ENCODE measurements at places on chromosomes 3 and 15.

- H3K4me1 ChIP-seq, result no peaks in the 10 kb centered on the region
- DNase-seq, result peak; percentile 14
- peaks cover 45% of the 10 kb centered on the region for H3K36me3 ChIP-seq
- no peak overlapping the region for H3K27ac ChIP-seq
Measured at GRCh38 chr3:134527037-134527436, 41.2 kb downstream of the CEP63 start.

- no peaks in the 10 kb centered on the region for H3K4me1 ChIP-seq
- H3K27me3 ChIP-seq, result peaks cover 3% of the 10 kb centered on the region
- no peak overlapping the region for H3K4me3 ChIP-seq
- H3K27ac ChIP-seq, result no peak overlapping the region
Measured at GRCh38 chr15:88717382-88718031, 78.7 kb downstream of the ISG20 start.

GRCh38 chr3:170180079-170180907, 1.2 kb downstream of the PHC3 start:
- DNase-seq, result peak; percentile 9
- H3K4me1 ChIP-seq, result peaks cover 22% of the 10 kb centered on the region
- no peaks in the 10 kb centered on the region for H3K27me3 ChIP-seq

GRCh38 chr15:82646250-82647044, 716 bp downstream of the CPEB1 start:
- H3K27me3 ChIP-seq, result peaks cover 47% of the 10 kb centered on the region
- DNase-seq, result peak; percentile 24
- no peak overlapping the region for H3K27ac ChIP-seq
- peak overlapping the region; percentile 58 for H3K4me3 ChIP-seq
- H3K36me3 ChIP-seq, result peaks cover 2% of the 10 kb centered on the region

- no peaks in the 10 kb centered on the region for H3K4me1 ChIP-seq
- no peak for DNase-seq
- H3K4me3 ChIP-seq, result no peak overlapping the region
- H3K36me3 ChIP-seq, result no peaks in the 10 kb centered on the region
- H3K27me3 ChIP-seq, result peaks cover 18% of the 10 kb centered on the region
Measured at GRCh38 chr3:194731506-194732073, 45.9 kb downstream of the FAM43A start.

Measured in activated naive CD8-positive, alpha-beta T cell treated with anti-CD3 and anti-CD28 coated beads for 36 hours (primary cell).